CD4-positive, alpha-beta memory T cell (primary cell): ENCODE measurements at places on chromosomes 13 and 19. TPM values are rescaled to one million over a fixed set of nuclear protein-coding genes. Genes with fewer than 3 reads are reported as not detected.

The NDUFS7 gene
- 73.5 TPM for total RNA-seq

The MCEMP1 gene
- not detected for total RNA-seq

The METTL21C gene
- total RNA-seq: not detected

The FAM124A gene
- total RNA-seq: not detected

The GJB2 gene
- not detected for total RNA-seq
